ENCODE measurements at places on chromosomes 5 and 9.

- DNase-seq, result no peak
Measured at GRCh38 chr9:21672140-21672539, 130.3 kb upstream of the MTAP start.

- DNase-seq, result peak; percentile 53
Measured at GRCh38 chr5:103120607-103121200, 603 bp downstream of the PPIP5K2 start.

DNA sequence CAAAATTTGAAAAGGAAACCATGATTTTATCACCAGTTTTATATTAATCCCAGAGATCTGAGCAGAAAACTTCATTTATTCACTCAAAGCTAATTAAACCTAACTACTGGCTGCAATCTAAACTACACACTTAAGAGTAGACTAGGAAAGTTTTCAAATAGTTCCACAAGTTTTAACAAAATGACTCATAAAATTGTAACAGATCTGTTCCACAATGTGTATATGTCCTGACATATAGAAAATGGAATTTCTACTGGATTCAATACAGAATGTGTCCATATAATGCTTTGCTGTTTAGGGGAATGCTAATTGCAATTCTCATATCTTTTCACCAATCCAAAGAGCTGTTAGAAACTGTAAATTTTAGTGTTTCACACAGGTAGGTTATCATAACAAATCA, 40.3 kb upstream of the ADAMTSL1 start:
- DNase-seq, result no peak

GRCh38 chr5:143985832-143986515, 174.0 kb downstream of the HMHB1 start:
- DNase-seq, result peak; percentile 90

GRCh38 chr5:116702776-116703175, 128.2 kb upstream of the SEMA6A start:
- no peak for DNase-seq

- peak; percentile 37 for DNase-seq
Measured at GRCh38 chr5:96228408-96228807, 204.6 kb downstream of the PCSK1 start.

GRCh38 chr5:172274951-172275753, 8.4 kb downstream of the UBTD2 start:
- no peak for DNase-seq

- DNase-seq, result peak; percentile 62
Measured at GRCh38 chr9:1005043-1005667, 28.7 kb downstream of the DMRT3 start.

DNA sequence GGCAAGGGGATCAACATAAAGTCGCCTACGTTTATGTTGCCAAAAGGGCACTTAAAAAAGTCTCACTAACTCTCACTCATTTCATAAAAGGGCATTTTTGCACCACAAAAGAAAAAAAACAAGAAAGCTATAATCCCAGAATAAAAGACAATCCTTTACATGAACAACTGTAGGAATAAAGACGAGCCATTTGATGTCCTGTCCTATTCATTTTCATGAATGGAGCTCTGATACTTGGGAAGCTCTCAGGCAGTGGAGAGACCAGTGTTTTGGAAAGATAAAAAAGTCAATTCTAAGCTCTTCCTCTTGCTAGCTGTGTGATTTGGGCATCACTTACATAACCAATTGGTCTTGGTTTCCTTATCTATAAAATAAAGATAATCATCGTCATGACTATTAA, 95.5 kb upstream of the EQTN start:
- no peak for DNase-seq

DNA sequence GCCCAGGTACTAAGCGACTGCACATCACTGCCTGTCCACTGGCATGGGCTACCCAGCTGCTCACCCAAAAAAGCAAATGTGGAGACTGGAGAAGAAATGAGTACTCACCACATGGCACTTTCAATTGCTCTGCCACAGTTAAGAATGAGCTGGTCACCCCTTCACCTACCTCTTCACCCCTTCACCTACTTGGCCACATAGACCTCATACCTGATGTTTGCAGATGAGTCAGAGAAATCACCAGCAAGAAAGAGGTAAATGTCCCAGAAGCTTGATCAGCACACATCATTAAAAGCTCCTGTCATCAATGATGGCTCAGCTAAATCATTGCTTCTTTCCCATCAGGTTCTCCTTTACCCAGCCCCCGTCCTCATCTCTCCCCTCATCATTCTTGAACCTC, 7.6 kb upstream of the PRUNE2 start:
- no peak for DNase-seq

DNA sequence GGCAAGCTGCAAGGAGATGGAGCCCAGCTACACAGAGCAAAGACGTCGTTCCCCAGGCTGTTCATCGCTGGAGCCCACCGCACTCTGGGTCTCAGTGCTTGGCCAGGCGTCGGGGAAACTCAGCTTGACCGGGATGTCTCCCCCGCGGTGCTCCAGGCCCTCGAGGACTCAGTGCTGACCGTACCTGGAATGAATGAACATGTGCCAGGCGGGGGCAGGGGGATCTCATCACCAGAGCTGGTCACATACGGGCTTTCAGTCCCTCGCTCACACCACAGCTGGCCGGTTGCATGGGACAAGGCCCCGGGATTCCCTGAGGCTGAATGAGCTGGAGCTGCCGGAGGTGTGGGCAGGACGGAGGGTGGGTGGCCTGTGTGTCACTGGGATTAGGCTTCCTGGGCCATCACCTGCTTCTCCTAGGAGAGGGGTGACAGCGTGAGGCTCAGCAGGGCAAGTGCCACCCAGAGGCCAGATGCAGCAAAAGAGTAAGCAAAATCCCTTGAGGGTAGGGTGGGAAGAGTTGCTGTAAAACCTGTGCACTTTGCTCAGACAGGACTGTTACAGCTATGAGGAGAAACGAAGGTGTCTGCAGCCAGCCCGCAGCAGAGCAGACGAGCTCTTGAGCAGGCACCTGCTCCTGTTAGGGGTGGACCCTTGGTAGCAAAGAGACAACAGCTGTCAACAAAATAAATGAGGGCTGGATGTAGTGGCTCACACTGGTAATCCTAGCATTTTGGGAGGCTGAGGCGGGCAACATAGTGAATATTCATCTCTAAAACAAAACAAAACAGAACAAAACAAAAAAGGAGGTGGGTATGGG, 70.7 kb upstream of the RAPGEF1 start:
- no peak for DNase-seq

DNA sequence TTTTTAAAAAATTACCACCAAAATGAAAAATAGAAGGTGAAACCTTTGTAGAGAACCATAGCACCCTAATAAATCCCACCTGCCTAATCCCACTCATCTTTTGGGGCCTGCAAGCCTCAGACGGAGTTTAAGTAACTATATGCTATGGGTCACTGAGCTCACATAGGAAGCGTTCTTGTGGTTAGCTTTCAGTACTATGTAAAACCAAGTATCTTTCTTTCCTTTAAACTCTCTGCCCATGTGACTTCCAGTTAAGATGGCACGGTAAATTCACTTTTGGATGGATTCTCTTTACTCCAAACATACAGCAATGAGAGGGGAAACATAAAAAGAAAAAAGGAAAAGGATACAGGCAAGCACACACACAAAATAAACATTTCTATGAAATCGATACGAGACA, 50.9 kb downstream of the FANCC start:
- no peak for DNase-seq

DNA sequence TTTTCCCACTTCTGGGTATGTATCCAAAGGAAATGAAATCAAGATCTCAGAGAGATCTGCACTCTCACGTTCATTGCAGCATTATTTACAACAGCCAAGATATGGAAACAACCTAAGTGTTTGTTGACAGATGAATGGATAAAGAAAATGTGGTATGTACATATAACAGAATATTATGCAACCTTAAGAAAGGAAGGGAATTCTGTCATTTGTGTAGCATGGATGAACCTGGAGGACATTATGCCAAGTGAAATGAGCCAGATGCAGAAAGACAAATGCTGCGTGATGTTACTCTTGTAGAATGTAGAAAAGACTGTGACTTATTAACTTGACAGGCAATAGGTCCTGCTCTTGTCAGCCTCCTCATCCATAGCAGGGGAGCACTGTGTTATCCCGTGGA, 31.4 kb downstream of the PPARGC1B start:
- no peak for DNase-seq

Measured in EH (cell line).